Testis (tissue), 5 donors: ENCODE measurements at places on chromosomes 13 and 19. TPM values are rescaled to one million over a fixed set of nuclear protein-coding genes. Genes with fewer than 3 reads are reported as not detected.

The KCNC3 gene
- total RNA-seq = 16.0 TPM

The CACNG7 gene
- 0.81 TPM for total RNA-seq

The ERICH4 gene
- not detected for total RNA-seq

The IFI30 gene
- total RNA-seq = 7.4 TPM

The APC2 gene
- total RNA-seq = 4.6 TPM

The CLDN10 gene
- 1.3 TPM for total RNA-seq

The SULT2A1 gene
- total RNA-seq = 0.24 TPM

The SETDB2 gene
- total RNA-seq = 29.3 TPM

The ZSCAN5C gene
- total RNA-seq = 0.31 TPM
